Stimulated activated CD8-positive, alpha-beta memory T cell treated with anti-CD3 and anti-CD28 coated beads, Interleukin-12 subunit alpha, Interleukin-12 subunit beta, amount 100 ng/mL, for 4 hours (primary cell): ENCODE measurements at places on chromosomes 16 and 17.
A peak's percentile ranks its signal among the peaks of the same experiment; 100 is the strongest.

GRCh38 chr17:40629842-40630241 is 17.8 kb downstream of the SMARCE1 start:
- no peak for DNase-seq

DNA sequence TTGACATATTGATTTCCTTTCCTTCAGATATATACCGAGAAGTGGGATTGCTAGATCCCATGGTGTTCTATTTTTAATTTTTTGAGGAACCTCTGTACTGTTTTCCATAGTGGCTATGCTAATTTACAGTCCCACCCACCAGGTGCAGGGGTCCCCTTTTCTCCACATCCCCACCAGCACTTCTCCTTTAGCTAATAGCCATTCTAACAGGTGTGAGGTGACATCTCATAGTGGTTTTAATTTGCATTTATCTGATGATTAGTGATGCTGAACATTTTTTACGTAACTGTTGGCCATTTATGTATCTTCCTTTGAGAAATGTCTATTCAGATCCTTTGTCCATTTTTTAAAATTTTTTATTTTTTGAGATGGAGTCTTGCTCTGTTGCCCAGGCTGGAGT is 93.9 kb downstream of the SDR42E1 start:
- no peak for DNase-seq

GRCh38 chr17:63279498-63280230 is 166.4 kb downstream of the CYB561 start:
- no peak for DNase-seq

DNA sequence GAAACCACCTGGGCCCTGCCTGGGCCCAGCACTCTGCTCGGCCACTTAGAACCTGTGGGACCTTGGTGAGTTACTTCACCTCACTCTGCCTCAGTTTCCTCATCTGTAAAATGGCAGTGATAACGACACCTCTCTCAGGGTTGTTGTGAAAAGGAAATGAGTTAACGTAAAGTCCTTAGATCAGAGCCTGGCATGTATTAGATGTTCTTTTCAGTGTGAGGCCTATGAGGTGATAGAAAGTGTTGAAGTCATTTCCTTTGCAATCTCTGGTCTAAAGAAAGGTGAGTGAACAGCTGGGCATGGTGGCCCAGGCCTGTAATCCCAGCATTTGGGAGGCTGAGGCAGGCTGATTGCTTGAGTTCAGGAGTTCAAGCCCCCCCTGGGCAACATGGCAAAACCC is 51.7 kb upstream of the LGALS9 start:
- no peak for DNase-seq

DNA sequence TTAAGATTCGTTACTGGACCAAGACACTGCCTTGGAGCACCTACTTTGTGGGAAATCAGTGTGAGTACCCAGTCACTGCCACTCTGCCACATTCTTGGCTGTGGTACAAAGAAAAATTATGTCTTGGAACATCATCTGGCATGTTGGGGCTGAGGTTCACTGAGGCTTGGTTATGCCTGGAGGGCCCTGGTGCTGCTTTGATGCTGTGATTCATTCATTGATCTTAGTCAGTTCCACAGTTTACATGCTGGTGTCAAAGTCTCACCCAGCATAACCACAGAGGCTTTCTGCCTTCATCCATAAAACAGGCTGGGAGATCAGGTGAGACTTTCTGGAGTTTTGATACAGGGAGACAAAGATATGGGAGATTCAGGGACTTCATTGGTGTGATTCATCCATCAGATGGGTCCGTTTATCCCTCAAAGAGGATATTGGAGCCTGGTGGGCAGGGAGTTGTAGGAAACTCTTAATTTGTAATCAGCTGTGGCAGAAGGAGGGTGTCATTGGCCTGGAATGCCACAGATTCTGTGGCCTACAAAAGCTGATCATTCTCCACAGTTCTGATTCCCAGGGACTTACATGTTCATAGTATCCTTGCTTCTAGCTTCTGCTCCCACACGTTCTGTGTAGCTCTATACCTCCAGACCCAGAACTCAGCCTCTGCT is 322.5 kb downstream of the PMP22 start:
- DNase-seq: no peak

DNA sequence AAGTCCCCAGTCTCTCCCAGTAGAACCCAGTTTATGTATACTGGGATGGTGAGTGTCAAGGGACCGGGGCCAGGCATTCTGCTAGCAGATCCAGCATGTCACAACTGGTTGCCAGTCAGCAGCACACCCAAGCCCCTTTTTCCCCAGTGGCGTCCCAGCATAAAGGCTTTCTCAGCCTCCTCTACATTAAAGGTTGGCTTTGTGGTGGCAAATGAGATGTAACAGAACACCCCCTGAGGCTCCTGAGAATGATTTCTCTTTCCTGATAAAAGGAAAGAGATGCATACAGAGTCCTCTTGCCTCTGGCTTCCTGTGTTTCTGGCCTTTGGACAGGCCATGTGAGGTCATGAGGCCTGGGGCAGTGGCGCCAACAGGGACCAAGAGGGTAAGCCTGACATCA is 27.9 kb downstream of the IRX6 start:
- no peak for DNase-seq

DNA sequence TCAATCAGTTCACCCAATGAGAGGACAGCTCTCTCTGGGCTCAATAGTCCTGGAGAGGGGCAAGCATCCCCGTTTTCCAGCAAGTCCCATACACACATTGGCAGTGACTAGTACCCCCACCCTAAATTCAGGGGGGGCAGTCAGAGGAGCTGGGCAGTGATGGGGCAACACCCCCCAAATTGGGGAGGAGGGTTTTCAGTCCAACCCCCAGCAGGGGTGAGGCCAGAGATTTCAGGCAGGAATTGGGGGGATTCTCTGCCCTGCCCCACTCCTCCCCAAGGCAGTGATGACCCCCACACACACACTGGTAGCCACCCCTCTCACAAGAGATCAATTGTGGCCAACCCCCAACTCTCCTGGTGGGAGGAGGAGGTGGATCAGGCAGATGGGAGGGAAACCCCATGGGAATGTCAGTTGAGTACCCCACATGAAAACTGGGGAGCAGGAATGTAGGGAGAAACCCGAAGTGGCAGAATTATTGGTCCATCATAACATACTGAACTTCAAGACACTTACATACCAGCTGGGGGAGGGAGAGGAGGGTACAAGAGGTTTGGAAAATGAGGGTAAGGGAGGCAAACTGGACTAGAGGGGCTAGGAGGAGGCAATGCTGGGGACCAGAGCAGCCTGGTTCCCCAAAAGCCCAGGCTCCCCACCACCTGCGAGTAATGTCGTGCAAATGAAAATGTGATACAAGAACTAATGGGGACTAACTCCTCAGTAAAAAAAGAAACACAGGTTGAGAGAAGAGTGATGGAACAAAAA is 3.1 kb downstream of the VAMP2 start:
- DNase-seq: no peak

DNA sequence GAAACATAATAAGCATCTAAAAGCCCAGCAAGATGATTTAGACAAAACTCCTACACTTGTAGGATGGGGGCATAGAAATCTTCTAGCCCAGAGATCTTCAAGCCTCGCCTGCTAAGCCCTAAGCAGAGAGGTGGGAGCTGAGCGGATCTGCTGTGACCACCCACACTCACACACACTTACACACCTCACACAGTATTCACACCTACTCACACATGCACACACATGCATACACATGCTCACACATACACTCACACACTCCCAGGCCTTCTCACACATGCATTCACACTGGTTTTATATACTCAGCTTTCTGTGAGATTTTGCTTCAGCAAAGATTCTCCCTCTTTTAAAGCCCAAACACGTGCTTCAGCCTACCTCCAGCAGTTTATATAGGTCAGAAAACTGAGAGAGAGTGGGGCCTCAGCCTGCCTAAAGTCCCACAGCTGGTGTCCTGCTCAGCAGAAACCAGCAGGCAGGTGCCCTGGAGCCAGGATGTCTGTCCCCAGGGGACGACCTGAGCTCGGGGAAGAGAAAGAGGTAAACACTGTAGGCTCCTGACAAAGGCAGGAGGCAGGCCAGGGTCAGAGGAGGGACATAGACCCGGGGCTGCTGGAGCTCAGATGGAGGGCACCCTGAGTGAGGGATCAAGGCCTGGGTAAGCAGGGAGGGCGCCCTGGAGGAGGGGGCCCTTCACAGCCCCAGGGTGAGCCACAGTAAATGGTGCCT is 12.0 kb upstream of the KRT19 start:
- no peak for DNase-seq

DNA sequence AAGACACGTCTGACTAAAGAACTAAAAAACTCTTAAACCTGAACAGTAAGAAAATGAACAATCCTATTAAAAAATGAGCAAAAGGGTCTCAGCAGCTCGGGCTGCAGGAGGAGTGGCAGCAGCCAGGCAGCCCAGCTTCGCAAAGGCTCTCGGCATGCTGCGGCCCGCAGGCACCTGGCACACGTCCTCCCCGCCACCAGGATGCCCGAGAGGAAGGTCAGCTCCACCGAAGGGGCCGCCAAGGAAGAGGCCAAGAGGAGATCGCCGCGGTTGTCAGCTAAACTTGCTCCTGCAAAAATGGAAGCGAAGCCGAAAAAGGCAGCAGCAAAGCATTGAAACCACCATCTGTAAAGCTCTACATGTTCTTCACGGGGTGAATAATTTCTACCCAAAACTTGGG is 173.5 kb downstream of the BCAS3 start:
- DNase-seq: no peak

- DNase-seq: no peak
Measured at GRCh38 chr17:17924131-17924856, 47.9 kb downstream of the TOM1L2 start.

GRCh38 chr16:47590472-47590871 is 129.3 kb downstream of the PHKB start:
- DNase-seq: no peak

- no peak for DNase-seq
Measured at GRCh38 chr17:36024106-36024869, 6.5 kb upstream of the CCL23 start.

DNA sequence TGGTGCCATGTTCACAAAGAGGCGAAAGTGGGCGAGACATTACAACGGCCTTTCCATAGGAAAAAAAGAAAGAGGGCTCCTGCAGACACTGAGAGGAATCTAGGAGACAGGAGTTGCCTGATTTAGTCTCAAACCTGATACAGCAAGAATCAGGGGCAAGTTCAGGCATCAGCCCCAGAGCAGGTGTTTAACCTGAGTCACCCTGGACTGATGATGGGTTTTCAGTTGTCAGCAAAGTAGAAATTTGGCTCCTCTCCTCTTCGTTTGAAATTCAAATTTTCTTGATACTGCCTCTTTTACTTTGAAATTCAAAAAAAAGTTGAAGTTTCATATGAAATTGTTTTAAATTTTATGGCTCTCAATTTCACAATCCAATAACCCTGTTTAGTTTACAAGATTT is 189.5 kb downstream of the ABCC12 start:
- DNase-seq: no peak

DNA sequence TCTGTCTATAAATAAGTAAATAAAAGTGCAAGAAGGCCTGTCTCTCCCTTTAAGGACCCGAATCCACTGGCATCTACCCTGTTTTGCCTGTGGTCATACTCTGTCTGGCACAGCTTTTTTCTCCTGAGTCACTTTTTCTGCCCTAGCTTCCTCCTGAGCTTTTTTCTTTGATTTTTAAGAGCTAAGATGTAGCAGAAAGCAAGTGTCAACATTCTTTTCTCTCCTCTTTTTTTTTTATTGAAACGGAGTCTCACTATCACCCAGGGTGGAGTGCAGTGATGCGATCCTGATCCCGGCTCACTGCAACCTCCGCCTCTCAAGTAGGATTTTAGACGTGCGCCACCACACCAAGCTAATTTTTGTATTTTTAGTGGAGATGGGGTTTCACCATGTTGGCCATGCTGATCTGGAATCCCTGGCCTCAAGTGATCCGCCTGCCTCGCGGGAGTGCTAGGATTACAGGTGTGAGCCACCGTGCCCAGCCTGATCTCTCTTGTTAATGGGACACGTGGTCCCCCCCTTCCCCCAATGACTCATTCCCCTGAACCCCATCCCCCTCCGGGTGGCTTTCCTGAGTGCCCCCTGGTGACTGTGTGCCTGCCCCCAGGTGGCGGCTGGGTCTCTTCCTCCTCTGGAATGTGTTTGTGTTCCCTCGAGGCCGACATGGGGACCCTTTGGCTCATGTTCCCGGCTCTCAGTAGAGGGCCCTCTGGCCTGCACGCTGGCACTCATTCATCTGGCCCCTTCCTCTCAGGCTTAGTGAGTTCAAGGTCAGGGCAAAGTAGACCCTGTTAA is 14.2 kb downstream of the C16orf90 start:
- no peak for DNase-seq

- DNase-seq: no peak
Measured at GRCh38 chr17:1754430-1755112, 7.3 kb upstream of the SERPINF1 start.

GRCh38 chr16:29977063-29977825 is 3.6 kb downstream of the TAOK2 start:
- DNase-seq: no peak

- DNase-seq: no peak
Measured at GRCh38 chr17:79568661-79569060, 42.2 kb downstream of the RBFOX3 start.

- no peak for DNase-seq
Measured at GRCh38 chr17:50967795-50968194, 101.6 kb upstream of the TOB1 start.

GRCh38 chr16:3461151-3461550 is 17.7 kb downstream of the NAA60 start:
- peak; percentile 22 for DNase-seq

DNA sequence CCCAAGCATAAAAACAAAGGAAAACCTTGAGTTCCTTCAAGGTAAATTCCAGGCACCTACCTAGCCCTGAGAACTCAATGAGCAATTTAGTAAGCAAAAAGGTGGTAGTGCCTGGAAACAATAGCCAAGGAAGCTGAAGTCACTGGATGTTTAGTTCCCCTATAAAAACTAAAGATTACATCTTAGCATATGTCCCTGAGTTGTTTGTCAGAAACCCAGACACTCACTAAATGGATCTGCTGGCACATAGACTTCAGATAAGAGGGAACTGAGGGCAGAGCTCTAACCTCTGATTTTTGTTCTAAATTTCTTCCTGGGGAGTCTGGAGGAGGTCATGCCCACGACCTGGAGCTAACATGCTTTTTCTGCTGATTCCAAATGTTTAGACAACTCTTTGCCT is 532.8 kb upstream of the SALL1 start:
- no peak for DNase-seq

- DNase-seq: no peak
Measured at GRCh38 chr16:89187032-89187769, 13.1 kb downstream of the SLC22A31 start.

DNA sequence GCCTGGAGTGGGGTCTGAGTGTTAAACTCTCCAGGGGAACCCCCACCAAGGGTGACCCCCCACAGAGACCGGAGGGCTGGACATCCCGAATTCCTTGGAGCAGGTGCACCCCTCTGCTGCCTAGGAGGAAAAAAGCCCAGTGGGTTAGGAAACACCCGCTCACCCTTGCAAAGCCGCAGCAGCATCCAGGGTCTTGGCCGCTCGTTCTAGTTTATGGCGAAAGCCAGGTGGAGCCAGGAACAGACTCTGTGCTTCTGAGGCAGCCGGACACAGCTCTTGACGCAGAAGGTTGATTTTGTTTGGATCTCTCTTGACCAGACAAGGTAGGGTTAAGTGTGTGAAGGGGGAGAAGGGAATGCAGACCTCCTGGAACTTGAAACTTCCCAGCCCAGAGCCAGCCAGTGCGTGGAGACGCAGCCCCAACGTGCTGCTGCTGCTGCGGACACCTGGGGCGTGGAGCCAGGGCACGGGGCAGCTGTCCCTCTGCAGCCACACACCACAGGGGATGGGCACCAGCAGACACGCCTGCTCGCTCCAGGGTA is 154.5 kb downstream of the LAT start:
- DNase-seq: no peak
